ENCODE measurements at places on chromosomes 3 and 15. TPM values are rescaled to one million over a fixed set of nuclear protein-coding genes. Genes with fewer than 3 reads are reported as not detected.

The WDR73 gene
- total RNA-seq, result 18.0 TPM

The MUC20 gene
- total RNA-seq, result 0.34 TPM

The CFAP92 gene
- 1.3 TPM for total RNA-seq

The CD200R1 gene
- not detected for total RNA-seq

The PDZRN3 gene
- total RNA-seq, result 0.11 TPM

The HESX1 gene
- total RNA-seq, result 0.60 TPM

The MEX3B gene
- total RNA-seq, result 2.8 TPM

The SCAP gene
- 46.6 TPM for total RNA-seq

The ADAMTSL3 gene
- 28.8 TPM for total RNA-seq

The PARP3 gene
- total RNA-seq, result 4.7 TPM

The CPNE9 gene
- not detected for total RNA-seq

The NEO1 gene
- total RNA-seq, result 1.0 TPM

The COPB2 gene
- total RNA-seq, result 185 TPM

The RTP4 gene
- total RNA-seq, result 2.1 TPM

Data from dermis lymphatic vessel endothelial cell (primary cell).